Activated CD8-positive, alpha-beta memory T cell treated with anti-CD3 and anti-CD28 coated beads for 1 hour (primary cell): ENCODE measurements at places on chromosomes 5 and 9.

DNA sequence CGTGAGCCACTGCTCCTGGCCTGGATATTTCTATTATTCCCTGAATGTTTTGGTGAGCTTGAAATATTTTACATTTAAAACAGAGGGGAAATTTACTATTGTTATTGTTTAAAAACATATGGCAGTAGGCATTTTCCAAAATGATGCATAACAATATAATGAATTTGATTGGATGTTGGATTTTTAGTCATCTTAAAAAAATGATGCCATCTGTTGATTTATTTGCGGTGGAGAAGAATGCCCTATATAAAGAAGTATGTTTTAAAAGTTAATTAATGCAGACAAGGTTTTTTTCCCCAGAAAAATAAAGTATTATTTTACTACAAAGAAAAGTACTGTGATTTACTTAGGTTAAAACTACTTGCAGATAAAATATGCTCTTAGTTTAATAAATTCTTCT, 33.4 kb upstream of the ARRDC3 start:
- DNase-seq, result no peak

GRCh38 chr5:89292487-89292886, 409.5 kb upstream of the MEF2C start:
- DNase-seq, result no peak

- DNase-seq, result no peak
These were observed 8.5 kb upstream of the MAML1 start for GRCh38 chr5:179724163-179724562.

DNA sequence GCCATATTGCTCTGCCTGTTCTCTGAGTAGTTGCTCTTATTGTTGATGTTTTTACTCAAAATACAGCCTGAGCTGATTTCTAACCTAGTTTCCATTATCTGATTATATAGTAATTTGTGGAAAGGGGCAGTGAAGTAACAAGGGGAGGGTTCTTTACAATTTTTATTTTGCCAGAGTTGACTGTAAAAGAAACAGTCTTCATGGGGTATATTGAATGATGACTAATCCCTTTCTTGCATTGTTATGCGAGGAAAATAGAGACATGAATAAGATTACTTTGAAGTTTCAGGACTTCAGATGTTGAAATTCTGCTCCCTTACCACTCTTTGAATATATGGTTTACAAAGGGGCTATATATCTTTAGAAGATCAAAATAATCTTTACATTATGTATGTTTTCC, 9.1 kb upstream of the LRRC70 start:
- no peak for DNase-seq

DNA sequence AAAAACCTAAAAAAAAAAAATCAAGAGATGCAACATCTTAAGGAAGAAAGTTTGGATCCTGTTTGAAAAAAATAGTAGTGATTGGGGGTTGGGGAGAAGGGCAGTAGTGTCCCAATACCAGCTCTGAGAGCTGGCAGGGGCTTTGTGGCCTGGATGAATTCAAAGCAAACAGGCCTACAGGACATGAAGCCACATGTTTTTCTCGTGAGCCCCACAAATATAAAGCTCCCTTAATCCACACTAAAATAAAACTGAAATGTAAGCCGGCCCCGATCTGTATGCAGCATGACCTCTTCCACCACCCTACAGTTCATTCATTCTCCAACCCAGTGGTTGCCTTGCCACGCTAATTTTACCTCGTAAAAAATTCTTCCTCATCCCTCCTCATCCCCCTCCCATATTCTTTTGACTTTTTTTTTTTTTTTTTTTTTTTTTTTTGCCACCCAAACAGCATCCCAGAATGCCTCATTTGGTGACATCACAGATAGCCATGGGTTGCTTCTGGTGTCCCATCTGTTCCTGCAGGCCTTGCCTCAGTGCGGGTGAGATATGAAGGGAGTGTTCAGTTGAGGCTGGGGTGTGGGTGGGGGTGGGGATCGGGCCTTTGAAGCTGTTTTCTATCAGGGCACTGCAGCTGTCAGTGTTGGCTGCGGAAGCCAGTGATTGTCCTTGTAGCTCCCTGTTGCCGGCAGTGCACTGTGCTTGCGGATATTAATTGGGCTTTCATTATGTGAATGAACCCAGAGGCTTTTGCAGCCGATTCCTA, 81.6 kb upstream of the NFIB start:
- no peak for DNase-seq

- DNase-seq, result no peak
These were observed 102.8 kb upstream of the IFNE start for GRCh38 chr9:21584890-21585289.

DNA sequence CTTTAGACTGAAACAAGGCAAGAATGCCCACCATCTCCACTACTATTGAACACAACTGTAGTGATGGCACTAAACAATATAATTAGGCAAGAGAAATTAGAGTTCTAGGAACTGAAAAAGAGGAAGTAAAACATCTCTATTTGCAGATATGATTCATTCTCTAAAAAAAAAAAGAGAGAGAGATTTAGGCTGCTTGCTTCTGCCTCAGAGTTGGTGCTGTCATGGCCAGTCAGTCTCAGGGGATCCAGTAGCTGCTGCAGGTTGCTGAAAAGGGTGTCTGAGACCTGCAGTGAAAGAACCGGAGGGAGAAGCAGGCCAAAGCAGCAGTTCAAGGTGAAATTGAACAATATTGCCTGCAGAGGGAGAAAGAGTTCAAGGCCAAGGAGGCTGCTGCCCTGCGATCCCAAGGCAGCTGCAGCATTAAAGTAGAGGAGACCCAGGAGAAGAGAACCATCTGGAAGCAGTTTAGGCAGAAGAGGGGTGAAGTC, 72.5 kb downstream of the AP3B1 start:
- no peak for DNase-seq

DNA sequence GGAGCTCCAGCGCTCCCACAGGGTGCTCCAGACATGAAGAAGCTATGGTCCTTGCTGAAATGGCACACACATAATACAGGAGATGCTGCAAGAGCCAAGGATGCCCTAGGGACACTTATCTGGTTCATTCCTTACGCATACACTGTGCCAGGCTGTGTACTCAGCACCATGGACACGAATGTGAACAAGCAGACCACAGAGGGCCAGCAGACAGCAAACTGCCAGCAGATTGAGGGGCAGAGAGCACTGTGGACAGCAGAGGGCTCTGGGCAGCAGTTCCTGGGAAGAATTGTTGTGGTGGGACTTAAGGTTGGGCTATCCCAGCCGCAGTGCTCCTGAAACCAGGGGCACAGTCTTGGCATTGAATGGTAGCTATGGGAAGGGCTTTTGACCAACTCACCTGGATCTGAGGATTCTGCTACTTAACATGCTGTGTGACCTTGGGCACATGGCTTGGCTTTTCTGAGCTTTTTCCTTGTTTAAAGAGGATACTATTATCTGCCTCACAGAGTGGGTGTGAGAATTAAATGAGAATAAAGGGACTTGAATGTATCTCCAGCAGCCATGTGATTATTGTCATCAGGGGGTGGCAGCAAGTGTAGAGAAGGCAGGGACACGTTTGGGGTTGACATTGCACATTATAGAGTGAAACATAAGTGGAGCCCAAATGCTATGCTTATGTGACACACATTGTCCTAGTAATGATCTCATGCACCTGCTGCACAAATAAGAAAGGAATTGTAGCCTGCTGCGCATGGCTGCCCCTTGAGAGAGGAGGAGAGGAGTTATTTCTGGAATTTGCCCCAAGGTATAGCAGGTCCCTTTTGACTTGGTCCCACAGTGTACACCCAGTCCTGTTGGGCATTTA, 30.1 kb downstream of the PPARGC1B start:
- DNase-seq, result no peak

DNA sequence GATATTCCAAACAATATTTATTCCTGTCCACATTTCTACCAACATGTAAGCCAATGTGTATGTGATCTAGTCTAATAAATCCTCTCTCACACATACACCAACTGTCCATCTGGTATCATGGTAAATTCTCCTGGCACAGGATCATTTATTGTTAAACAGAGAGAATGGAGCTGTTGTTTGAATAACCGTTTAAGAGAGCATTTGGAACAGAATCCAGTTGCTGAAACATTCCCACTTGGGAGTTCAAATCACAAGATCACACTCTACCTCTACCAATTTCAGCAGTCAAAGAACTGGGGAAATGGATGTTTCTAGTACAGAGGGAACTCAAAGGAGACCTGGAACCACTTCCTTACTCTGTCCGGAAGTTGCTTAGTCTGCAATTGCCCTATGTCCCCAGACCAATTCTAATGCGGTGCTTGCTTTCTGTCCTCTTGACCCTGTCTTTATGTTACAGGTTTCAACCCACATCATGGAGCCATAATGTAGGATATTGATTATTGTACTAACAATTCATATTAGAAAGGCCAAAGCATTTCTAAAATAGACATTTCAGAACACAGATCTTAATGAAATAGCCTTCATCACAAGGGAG, 488.4 kb downstream of the SEMA5A start:
- no peak for DNase-seq

DNA sequence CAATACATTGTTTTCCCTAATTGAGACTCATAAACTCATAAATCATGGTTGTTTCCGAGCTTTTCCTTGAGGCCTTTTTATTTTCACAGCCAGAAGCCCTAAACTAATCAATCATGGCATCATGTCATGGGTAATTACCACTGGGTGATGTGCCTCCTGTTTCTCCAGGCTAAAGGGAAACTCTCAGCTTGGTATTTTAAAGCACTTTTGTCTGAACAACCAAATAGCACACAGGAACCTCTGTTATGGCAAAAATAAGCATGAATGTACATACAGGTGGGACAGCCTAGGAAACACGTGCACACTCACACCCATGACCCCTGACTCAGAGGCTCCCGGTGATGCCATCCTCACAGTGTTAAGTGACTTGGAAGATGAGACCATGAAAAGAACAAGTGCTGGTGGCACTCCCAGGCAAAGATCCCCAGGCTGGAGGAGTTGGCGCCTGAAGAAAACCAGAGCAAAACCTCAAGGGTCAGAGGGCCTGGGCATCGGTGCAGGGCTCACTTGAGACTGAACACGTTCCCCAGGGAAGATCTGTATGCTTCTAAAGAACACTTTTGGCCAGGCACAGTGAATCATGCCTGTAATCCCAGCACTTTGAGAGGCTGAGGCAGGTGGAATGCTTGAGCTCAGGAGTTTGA, 154.3 kb downstream of the ROR2 start:
- no peak for DNase-seq

GRCh38 chr5:168286386-168286785, 5.1 kb upstream of the WWC1 start:
- DNase-seq, result no peak
